Neuronal stem cell (in vitro differentiated cells): ENCODE measurements at places on chromosomes 12 and 14.

DNA sequence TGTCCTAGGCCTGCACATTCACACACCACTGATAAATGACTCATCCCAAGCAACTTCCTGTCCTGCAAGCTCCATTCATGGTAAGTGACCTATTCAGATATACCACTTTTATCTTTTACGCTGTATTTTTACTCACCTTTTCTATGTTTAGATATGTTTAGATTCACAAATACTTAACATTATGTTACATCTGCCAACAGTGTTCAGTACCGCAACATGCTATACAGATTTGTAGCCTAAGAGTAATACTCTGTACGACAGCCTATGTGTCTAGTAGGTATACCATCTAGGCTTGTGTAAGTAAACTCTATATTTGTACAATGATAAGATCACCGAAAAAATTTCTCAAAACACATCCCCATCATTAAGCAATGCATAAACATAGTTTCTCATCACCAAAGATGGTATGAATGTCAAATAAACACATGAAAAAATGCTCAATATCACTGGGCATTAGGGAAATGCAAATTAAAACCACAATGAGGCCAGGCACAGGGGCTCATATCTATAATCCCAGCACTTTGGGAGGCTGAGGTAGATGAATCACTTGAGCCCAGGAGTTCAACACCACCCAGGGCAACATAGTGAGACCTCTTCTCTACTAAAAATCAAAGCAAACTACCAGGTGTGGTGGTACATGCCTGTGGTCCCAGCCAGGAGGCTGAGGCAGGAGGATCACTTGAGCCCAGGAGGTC is 20.7 kb downstream of the ATXN2 start:
- DNase-seq, result no peak

DNA sequence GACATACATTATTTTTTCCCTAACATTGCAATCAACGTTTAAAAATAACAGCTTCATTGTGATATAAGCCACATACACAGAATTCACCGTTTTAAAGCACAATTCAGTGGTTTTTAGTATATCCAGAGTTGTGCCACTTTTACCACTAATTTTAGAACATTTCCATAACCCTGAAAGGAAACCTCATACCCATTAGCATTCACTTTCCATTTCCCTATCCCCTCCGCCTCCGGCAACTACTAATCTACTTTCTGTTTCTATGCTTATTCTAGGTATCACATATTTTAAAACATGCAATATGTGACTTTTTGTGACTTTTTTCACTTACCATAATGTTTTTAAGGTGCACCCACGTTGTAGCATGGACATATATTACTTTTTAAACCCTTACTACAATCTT is 55.6 kb upstream of the ISM2 start:
- DNase-seq, result no peak

GRCh38 chr14:30921305-30921704 is 46.9 kb downstream of the COCH start:
- no peak for DNase-seq

DNA sequence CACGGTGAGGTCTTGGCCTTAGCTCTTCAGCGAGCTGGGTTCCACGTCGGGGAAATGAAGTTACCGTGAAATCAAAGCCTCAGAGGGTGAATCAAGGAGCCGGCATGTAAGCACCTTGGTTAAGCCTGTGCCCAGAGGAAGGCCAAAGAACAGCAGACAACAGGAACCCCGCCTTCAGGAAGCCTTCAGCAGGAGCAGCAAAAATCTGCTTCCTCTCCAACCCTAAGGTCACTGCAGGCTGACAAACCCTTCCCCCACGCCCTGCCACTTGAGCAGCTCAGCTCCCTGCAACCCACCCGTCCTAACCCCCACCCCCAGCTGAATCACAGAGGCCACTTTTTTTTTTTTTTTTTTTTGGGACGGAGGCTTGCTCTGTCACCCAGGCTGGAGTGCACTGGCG is 72.9 kb upstream of the LTA4H start:
- DNase-seq, result no peak

DNA sequence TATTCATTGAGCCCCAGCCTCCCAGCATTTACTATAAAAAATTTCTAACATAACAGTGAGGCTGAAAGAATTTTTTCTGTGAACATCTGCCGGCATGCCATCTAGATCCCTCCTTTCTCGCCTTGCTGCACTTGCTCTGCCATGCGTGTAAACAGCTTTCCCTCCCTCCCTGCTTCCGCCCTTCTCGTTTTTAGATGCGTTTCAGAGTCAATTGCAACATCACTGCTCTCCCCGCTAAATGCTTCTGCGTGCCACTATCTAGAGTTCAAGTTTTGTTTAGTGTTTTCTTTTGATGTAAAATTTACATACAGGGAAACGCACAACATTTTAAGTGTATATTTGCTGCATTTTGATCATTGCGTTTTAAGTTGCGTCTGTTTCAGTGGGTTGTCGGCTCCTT is 83.6 kb downstream of the CCDC92 start:
- no peak for DNase-seq
